EH (cell line): ENCODE measurements at places on chromosomes 6 and 20.
A peak's percentile ranks its signal among the peaks of the same experiment; 100 is the strongest.

DNA sequence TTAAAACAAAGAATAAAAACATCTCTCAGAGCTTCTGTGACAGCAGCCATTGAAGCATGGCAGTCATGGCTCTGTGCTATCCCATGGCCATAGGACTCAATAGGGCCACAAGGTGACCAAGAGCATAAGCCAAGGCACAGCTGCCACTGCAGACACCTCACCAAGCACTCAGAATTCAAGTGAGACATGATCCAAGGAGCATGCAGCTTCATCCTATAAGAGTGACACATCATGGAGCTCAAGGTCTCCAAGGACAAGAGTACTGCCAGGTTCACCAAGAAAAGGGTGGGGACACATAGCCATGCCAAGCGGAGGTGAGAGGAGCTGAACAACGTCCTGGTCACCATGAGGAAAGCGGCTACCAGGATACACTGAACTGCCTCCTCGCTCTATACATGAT lies 53.0 kb downstream of the RCAN2 start:
- DNase-seq, result no peak

GRCh38 chr20:54058420-54059139 lies 11.8 kb downstream of the BCAS1 start:
- no peak for DNase-seq

DNA sequence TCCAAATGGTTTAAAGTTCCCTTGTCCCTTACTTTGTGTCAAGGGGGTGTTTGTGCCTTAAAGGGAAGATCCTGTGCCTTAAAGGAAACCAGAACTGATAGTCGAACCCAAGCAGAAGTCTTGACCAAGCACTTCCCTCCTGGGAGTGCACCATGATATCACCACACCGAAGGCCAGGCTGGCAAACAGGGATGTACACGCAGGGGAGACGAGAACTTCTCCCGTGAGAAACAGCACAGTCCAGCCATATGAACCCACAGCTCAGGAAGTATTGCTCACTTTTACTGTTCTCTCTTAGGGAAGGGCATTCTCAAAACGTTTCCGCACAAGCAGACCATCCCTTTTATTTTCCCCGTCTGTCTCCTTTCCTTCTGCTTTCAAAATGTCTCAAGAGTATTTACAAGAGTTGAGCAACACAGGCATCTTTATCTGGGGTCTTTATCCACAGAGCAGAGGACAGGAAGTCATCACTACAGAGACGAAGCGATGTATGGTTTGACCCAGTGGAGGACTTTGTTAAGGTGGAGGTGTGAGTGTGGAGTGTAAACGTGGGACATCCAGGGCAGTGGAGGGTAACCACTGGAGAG lies 12.8 kb upstream of the SERPINB1 start:
- DNase-seq, result no peak

DNA sequence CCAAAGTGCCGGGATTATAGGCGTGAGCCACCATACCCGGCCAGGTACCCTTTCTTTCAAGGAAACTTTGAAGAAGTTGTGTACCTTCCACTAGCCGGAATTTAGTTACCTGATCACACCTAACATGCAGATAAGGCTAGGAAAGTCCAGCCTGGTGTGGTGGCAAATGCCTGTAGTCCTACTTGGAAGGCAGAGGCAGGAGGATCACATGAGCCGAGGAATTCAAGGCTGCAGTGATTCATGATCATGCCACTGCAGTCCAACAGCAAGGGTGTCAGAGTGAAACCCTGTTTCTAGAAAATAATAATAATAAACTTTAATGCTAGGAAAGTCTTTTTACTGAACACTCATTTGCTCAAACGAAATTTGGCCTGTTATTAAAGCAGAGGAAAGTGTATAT lies 21.0 kb downstream of the NFYA start:
- DNase-seq, result peak; percentile 20

DNA sequence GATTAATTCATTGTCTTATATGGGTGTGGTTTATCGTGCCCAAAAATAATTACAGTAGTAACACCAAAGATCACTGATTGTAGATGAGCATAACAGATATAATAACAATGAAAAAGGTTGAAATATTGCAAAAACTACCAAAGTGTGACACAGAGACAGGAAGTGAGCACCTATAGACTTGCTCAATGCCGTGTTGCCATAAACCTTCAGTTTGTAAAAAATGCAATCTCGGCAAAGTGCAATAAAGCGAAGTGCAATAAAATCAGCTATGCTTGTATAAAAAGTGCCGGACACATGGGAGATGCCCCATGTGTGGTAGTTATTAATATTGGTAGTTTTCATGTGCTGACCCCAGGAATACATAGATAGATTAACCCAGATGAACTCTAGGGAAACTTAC lies 192.6 kb downstream of the NRN1 start:
- DNase-seq, result no peak

- DNase-seq, result no peak
These were observed 206.3 kb downstream of the EPHA7 start for GRCh38 chr6:93213028-93213427.

DNA sequence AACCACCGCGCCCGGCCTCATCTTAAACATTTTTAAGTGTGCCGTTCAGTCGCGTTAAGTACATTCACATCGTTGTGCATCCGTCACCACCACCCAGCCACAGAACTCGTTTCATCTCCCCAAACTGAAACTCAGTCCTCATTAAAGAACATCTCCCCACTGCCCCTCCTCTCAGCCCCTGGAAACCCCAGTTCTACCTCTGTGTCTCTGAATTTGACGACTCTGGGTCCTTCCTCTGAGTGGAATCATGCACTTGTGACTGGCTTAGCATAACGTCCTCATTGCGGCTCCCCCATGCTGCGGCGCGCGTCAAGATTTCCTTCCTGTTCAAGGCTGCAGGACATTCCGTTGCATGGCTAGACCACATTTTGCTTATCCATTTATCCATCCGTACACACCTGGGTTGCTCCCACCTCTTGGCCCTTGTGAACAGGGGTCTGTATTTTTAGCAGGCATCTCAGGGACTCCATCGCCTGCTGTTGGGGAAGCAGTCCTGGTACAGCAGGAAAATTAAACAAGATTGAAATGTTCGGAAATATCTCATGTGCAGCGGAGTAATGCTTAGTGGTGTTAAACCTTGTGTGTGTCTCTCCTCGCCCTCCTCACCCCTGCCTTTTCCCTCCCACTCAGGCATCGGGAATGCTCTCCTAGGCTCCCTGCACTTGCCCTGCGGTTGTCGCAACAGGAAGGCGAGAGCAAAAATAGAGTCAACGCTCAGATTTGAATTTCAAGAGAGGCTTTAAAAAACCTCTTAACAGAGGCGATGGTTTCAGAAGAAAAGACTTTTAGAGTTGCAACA lies 127.9 kb downstream of the PXDC1 start:
- DNase-seq, result no peak

- DNase-seq, result no peak
These were observed 48.7 kb downstream of the MAP7 start for GRCh38 chr6:136501514-136501913.

DNA sequence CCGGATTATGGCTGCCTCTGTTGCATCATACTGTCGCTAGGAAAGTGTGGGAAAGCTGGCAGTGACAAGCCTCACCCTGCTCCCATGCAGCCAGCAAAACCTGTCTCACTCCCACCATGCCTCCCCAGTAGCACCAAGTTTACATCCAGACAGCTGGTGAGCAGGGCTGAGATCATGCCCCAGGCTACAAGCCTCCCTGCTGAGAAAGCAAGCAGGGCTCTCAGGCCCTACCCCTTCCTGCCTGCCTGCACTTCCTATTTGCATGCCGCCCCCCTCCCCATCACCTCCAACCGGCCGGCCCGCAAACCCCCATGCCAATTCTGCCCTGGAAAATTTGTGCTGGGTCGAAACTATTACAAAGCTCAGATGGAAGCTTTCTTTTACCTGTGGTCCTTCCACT lies 408.2 kb upstream of the FKBP1C start:
- no peak for DNase-seq

- no peak for DNase-seq
These were observed 150.7 kb downstream of the DLL1 start for GRCh38 chr6:170140129-170140528.

DNA sequence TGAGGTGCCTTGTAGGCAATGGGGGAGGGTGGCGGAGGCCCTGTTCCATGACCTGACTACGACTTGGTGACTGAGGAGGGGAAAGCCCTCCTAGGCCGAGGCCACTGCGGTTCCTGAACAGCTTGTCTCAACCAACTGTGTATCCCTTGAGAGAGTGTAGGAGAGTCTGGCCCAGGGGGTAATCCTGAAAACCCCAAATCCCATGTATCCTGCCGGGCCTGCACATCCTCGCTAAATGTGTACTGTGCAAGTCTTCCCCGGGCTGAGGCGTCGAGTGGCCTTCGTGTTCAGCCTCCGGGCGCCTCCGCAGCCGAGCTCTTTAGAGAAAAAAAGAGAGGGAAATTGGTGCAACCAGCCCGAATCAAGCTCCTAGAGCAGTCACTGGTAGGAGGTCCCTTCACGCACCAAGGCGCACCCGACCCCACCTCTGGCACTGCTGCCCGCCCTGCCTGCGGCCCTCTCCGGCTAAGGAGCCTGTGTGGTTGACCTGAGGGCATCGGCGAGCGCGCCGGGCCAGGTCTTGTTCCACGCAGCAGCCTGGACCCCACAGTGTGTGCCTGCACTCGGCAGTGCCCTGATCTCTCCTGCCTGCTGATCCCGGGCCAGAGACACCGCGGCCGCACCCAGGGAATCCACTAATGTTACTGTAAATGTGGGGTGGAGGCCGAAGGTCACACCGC lies 7.3 kb downstream of the SIM1 start:
- peak; percentile 73 for DNase-seq
